Myocyte (in vitro differentiated cells): ENCODE measurements at places on chromosomes 7 and 10.

DNA sequence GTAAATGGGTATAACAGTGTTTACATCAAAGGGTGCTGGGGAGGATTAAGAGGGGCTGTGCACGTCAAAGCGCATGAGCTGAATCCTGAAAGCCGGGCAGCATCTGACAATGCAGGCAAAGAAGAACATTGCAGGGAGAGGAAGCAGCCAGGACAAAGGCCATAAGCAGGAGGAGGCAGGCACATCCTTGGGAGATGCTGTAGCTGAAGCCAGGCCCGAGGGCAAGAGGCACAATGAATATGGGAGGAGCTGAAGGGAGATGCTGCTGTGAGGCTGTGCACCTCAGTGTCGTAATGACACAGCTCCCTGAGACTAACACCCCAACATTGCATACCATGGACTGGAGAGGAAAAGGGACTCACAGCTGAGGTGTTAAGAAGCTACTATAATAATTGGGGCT lies 129.2 kb downstream of the BTAF1 start:
- no peak for DNase-seq

DNA sequence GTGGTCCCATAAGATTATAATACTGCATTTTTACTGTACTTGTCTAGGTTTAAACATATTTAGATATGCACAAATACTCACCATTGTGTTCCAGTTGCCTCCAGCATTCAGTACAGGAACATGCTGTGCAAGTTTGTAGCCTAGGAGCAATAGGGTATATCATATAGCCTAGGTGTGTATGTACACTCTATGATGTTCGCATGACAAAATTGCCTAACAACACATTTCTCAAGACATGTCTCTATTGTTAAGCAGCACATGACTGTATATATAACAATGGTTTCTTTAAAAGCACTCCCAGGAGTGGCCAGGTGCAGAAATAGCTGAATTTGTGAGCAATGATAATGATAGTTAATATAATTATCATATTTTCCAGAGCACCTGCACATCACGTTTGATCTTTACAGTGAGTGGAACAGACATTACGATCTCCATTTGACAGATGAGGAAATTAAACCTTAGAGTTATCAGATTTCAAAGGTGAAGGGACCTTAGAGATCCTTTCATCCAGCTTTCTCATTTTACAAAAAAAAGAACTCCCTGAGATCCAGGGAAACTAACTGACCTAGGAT lies 99.2 kb upstream of the PDCD4 start:
- DNase-seq: no peak

GRCh38 chr10:77949167-77949566 lies 22.6 kb upstream of the DLG5 start:
- no peak for DNase-seq

DNA sequence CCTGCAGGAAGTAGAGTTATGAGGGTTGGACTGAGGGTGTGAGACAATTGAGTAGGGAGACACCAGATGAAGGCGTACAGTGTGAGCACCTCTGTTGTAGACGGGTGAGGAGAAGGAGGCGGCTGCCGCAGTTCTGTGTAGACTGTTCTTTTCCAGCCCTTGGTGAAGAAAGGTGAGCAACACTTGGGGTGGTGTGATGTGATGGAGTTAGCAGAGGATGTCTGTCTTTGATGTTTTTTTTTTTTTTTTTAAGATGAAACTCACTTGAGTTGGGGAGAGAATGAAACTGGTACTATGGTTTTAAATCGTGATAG lies 42.8 kb upstream of the RNF216 start:
- DNase-seq: no peak

DNA sequence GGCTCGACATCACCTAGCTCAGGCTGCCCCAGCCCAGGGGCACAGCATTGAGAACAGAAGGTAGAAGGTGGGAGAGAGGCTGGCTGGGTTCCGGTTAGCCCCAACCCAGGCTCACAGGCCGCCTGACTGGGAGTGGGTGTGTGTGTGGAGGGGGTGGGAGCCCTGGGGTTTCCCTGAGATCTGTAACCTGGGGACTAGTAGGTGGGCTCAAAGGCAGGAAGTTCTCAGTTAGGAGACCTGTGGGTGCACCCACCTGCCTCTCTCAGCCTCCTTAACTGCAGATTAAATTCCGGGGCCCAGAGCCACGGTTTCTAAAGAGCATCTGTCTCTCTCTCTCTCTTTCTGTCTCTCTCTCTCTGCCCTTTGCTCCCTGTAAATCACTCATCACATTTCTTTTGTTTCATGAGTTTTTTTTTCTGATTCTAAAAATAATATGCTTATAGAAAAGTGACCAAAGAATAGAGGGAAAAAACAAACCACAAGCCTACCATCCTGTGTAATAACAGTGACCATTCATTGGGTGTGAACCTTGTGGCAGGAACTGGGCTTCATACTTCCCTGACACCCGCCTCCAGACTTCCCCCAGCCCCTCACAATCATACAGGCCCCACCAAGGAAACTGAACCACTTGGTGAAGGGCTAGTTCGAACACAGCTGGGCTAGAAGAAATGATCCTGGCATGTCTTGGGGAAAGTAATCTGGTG lies 83.4 kb upstream of the SMNDC1 start:
- DNase-seq: peak; percentile 75

DNA sequence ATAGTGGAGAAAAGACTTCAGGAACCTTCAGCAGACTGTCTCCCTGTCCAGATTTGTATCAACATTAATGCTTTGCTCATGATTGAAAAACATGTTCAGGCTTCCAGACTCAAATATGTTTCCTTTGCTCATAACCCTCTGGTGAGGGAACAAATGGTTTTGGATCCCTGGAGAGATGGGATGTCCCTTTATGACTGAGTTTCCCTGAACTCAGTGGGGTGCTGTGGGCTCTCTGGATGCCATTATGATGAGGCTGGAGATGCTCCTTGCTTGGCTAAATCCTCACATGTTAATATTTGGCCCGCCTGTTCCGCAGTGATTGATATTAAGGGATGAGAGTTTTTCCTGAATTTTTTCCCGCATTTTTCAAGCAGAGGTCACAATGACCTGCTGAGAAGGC lies 749.4 kb downstream of the SUGCT start:
- peak; percentile 39 for DNase-seq

GRCh38 chr7:53119514-53119941 lies 84.1 kb downstream of the POM121L12 start:
- peak; percentile 33 for DNase-seq

DNA sequence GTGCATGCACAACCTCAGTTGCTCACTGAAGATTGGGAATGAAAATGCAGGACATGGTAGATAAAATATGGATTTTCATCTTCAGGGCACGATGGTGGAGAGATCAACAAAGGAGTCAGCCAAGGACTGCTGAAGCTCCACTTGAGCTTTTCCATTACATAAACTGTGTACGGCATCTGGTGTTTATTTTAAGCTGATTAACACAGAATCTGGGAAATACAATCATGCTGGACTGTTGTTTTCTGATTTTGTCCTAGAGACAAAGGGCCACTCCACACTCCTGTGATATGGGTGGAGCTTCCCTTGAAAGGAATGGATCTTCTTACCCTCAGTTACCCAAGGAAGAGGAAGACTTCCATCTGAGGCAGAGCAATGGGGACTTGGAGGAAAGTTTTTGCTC lies 120.6 kb downstream of the SAMD9 start:
- DNase-seq: no peak

GRCh38 chr10:89147256-89147655 lies 59.9 kb downstream of the CH25H start:
- no peak for DNase-seq

DNA sequence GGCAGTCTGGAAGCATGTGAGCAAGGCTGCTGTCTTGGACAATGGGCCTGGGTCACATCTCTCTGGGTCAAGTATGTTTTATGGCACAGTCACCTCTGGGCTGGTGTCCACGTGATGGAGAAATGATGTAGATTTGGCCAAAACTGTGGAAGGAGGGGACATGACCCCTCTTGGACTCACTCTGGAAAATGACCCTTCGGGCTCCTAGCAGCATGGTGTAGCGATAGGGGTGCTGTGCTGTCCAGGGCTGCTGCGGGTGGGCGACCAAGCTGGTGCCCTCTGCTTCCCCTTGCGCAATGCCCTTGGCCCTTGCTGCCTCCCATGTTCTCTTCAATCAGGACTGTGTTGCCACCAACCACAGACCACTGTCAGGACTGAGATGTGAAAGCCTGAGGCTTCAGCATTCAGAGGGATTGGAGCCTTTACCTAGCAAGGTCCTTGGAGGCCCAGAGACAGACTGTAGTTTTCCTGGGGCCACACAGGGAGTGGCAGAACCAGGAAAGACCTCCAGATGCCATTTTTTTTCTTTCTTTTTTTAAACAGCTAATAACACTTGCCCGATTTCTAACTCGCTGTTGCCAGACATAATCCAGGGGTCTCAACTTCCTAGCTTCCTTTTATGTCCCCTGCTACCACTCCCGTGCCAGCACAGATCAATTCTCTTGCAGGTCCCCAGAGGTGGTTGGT lies 6.1 kb downstream of the CYP26A1 start:
- no peak for DNase-seq

DNA sequence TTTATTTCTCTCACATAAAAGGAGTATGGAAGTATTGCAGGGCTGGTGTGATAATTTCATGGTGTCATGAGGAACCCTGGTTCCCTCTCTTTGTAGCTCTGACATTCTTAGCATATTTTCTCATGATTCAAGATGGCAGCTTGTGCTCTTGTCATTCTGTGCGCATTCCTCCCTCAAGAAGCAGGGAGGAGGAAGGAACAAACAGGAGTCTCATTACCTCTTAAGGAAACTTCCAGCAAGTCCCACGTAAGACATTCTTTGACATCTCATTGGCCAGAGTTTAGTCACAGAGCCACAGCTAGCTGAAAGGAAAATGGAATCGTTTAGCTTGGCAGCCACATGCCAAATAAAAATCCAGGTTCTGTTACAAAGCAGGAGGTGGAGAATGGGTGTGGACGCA lies 546.8 kb downstream of the LRMDA start:
- no peak for DNase-seq

GRCh38 chr7:2792235-2792634 lies 51.9 kb downstream of the GNA12 start:
- no peak for DNase-seq

GRCh38 chr10:121268363-121268762 lies 329.9 kb downstream of the FGFR2 start:
- no peak for DNase-seq

GRCh38 chr10:119316002-119316358 lies 108.6 kb downstream of the GRK5 start:
- no peak for DNase-seq

GRCh38 chr7:94042381-94042780 lies 38.2 kb upstream of the BET1 start:
- DNase-seq: no peak

- peak; percentile 85 for DNase-seq
Observed at GRCh38 chr10:13347500-13348156, 465 bp downstream of the SEPHS1 start.

DNA sequence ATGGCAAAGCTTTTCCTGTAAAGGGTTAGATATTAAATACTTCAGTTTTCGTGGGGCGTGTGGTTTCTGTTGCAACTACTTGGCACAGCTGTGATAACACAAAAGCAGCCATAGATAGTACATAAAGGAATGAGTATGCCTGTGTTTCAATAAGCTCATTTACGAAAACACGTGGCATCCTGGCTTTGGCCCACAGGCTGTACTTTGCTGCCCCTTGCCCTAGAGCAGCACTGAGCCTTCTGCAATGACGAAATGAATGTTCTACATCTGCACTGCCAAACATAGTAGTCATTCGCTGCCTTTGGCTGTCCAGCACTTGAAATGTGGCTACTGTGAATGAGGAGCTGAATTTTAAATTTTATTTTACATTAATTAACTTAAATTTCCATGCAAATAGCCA lies 376.2 kb upstream of the TPK1 start:
- no peak for DNase-seq

- DNase-seq: no peak
Observed at GRCh38 chr7:128110641-128111364, 79.6 kb upstream of the LRRC4 start.

DNA sequence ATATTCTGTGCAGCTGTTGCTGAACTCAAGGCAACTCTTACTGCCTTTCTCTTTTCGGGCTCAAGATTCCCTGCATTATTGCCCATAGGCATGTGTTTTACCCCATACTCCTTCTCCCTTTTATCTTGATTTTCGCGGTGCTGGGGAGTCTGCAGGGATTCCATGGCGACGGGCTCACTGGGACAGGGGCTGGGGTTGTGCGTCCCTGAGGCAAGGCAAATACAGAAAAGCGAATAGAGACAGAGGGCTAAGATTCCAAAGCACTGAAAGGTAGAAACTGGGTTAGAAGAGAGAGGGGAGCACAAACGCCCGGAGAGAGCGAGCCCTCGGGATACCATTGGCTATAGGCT lies 519 bp upstream of the RPP38 start:
- no peak for DNase-seq

GRCh38 chr10:32943854-32944661 lies 14.0 kb downstream of the ITGB1 start:
- DNase-seq: no peak

GRCh38 chr7:93461350-93461749 lies 113.2 kb downstream of the CALCR start:
- peak; percentile 8 for DNase-seq

DNA sequence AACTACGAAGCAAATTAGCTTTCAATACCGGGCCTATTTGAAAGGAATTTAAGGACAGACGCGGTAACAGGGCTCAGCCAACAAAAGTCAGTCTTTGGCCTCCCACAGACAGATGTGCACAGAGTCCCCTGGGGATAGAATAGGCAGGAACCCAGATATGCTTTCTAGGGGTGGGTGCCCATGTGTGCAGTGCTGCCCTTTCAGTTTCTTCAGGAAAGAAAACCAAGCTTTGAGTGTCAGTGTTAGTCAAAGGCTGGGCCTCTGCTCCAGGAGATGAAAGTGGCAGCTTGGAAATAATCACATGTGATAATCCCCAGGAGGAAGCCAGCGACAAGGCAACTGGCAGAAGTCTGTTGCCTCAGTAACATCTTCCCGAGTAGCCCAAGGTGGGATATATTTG lies 43.8 kb upstream of the CSTF2T start:
- peak; percentile 22 for DNase-seq

DNA sequence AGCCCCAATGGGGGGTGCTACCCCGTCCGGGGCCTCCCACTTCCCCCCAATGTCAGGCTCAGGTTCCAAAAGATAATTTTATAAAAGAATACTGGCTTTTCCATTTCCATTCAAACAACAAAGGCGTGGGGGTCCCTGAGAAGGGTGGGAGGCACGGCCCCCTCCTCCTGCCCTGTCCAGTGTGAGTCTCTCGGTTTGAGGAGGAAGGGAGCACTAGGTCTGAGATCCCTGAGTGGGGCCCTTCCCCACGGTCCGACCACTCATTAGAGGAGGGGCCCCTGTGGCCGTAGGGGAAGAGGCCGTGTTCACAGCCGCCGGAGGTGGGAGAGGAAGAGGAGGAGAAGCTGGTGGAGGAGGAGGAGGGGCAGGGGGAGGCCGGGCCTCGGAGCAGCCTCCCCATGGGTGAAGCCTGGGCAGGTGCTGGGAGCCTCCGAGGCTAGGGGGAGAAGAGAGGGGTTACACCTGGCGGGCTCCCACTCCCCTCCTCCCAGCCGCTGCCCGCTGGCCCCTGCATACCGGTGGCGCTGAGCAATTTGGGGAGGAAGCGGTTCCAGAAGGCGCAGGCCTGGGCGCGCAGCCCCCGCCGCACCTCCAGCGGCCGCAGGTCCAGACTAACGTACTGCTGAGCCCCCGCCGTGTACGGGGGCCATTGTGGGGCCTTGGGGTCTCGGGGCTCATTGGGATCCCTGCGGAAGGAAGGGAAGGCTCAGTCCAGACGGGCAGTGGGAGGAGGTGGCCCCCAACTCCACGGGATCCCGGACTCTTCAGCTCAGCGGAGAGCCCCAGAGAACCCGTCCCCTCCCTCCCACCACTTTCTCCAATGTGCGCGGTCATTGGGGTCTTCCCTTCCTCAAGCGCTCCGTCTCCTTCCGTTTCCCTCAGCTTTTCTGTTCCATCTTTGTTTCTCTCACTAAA lies 1.4 kb upstream of the UFSP1 start:
- DNase-seq: no peak

- no peak for DNase-seq
Observed at GRCh38 chr10:61279400-61279799, 173.8 kb downstream of the TMEM26 start.
